ENCODE measurements at places on chromosomes 5 and 9.

GRCh38 chr9:2354856-2355696, 266.5 kb upstream of the VLDLR start:
- no peak for DNase-seq

GRCh38 chr5:173944511-173944910, 44.5 kb upstream of the C5orf47 start:
- no peak for DNase-seq

- DNase-seq, result no peak
Observed at GRCh38 chr9:119905724-119906123, 536.5 kb upstream of the BRINP1 start.

- DNase-seq, result no peak
Observed at GRCh38 chr5:54309691-54310432, 511 bp downstream of the ARL15 start.

DNA sequence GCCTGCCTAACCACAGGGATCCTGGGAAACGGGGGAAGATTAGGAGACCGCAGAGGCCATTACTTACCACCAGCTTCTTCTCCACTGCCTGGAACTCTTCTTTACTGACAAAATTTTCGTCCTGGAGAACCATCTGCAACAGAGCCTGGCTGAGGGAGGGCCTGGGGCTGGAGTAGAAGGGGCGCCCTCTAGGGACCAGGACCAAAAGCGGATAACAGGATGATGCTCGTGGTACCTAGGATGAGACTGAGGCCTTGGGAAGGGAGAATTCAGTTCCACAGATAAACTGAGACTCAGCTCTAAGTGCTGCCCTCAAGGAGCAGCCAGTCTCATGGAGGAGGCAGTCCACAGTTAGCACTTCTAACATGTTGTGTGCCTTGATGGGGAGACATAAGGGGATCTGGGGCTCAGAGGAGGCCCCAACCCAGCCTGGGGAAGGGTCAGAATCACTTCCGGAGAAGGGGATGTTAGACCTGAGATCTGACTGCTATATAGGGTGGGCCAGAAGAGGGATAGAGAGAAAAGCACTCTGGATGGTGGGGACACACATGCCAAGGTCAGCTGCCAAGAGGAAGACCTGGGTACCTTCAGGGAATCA, 1.2 kb downstream of the SPATA24 start:
- no peak for DNase-seq

GRCh38 chr5:74903165-74903787, 37.1 kb upstream of the FAM169A start:
- DNase-seq, result peak; percentile 67

- no peak for DNase-seq
Observed at GRCh38 chr5:18736051-18736398, 1101.8 kb downstream of the TAF11L14 start.

GRCh38 chr9:111898331-111899096, 1.9 kb downstream of the UGCG start:
- DNase-seq, result no peak

DNA sequence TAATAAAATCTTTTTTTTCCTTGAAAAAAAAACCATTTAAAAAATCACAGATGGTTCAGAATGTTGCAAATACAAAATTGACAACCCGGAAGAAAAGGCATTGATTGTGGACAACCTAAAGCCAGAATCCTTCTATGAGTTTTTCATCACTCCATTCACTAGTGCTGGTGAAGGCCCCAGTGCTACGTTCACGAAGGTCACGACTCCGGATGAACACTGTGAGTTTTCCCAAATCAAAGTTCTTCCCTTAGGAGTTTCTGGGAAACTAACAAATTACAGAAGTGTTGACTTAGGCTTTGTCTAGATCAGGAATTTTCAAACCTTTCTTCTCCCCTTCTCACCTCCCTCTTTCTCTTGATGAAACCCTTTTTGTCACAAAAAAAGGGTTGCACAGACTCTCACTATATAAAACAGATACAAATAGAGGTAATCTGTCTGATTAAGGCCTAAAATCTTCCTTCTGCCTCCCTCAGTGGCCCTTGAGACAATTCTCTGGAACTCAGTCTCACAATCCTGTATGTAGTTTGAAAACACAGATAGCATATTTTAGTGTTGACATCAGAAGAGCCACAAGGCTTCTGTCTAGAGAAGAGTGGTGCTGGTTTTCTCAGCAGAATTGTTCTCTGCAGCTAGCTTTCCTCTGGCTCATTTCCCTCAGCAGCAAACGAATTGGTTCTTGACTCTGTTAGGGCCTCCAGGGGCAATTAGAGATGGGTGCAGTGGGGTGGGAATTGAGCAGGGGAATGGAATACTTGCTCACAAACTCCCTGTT, 79.5 kb downstream of the OSMR start:
- DNase-seq, result no peak

GRCh38 chr5:143074414-143074996, 304.3 kb downstream of the ARHGAP26 start:
- peak; percentile 29 for DNase-seq

GRCh38 chr9:237858-238345, 23.2 kb downstream of the DOCK8 start:
- DNase-seq, result no peak

DNA sequence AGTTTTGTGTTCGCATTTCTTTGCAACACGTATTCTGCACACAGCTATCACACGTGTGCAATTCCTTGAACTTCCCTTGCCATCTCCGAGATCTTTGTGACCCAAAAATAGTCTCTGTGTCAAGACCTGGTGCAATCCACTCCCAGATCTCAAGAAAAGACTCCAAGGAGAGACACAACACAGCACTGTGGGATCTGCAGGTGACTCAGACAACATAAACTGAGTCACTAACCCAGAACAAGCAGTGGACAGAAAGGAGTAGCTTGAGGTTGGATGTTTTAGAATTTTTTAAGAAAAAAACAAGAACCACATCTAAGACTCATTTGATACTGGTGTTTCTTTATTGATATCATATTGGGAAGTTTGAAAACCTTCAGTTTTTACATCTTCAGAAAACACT, 396.9 kb downstream of the AGTPBP1 start:
- DNase-seq, result no peak

GRCh38 chr5:177405312-177405711, 4.1 kb downstream of the F12 start:
- no peak for DNase-seq

DNA sequence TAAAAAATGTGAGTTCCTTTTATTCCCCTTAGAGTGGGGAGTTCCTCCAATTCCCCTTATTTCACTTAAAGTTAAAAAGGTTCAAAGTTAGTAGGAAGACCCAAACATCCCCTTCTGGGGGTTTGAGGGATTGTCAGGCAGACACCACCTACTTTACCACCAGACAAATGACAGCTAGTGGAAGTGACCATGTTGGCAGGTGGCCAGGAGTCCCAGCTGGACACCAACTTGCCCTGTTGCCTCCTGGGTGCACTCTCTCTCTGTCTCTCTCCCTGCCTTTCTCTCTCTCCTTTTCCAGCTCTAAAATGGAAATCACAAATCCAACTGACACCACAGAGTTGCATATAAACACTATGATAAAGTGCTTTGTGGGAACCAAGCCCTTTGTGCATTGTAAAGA, 307.7 kb upstream of the TLE4 start:
- no peak for DNase-seq

GRCh38 chr9:124779368-124780059, 2.6 kb downstream of the OLFML2A start:
- DNase-seq, result peak; percentile 78
